ENCODE measurements at places on chromosomes 4 and X.

- no peak for DNase-seq
These were observed 38.1 kb downstream of the TMEM156 start for GRCh38 chr4:38994135-38994534.

DNA sequence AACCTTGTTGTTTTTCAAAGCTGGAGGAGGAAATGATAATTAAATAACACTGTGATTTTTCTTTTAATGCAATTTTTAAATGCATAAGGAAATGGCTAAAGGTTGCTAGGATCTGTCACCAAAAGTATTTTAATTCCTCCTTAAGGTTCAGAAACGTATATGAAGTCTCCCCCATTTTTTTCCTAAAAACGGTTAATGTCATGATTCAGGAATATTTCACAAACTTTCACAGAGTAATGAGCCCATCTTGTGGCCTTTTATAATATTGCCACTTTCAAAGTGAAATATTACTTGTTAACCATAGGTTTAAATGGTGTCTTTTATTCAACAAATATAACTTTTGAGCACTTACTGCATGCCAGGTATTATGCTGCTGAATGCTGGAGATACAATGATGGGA, 99.5 kb upstream of the USP38 start:
- DNase-seq, result no peak

DNA sequence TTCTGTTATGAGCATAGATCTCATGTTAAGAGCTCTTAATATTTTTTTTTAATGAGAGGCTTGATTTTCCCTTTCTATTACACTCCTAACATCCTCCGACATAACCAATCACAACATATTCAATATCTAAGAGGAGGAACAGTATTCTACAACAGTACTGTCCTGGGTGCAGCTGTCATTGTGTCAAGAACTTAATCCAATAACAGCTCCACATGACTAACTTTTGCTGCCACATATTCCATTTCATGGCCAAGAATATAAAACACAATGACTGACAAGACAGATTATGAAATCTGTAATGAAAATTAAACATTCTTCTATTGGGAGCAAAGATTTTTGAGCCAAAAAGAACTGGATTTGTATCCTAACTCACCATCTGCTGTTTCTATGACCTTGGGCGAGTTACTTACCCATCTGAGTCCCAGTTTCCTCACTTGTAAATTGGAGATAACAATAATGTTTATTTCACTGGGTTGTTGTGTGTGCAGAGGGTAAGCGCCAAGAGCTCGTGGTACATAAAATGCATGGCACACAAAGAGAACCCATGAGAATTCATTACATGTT, 405.6 kb downstream of the SPRY1 start:
- DNase-seq, result no peak

- no peak for DNase-seq
These were observed 606.9 kb upstream of the PCDH10 start for GRCh38 chr4:132542228-132542627.

DNA sequence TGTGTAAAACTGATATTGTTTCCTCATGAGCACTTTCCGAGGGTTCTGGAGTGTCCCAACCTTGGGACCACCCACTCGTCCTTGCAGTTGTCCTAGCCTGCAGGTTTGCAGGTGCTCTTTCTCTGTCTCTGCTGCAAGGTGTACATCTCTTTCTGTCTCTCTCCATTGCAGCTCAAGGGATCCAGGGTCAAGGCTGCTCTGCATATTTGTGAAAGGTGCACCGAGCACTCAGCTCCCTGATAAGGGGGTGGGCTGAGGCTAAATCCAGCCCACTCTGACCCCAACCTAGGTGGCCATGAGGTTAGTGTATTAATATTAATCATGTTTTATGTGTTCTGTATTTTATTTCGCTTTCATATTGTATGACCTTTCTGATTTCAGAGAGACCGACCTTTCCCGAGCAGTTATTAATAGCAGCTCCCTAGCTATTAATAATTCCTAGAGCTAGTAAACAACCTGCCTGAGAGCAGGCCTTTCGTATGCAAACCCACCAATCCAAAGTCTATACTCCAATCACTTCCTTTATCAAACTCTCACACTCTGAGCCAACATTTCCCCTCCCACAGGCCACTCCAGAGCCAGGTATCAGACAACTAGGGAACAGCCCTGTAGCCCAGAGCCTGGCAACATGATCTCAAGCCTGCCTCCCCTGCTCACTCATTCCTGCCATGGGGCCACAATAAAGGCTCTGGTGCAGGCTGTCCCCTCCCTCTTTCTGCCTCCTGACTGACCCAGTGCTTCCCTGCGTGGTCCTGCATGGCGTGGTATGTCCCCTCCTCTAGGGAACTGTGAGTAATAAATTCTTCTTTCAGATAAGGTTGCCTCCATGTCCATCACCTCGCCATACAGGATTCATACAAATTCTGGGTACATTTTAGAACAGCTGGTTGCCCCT, 73.9 kb downstream of the SLC2A9 start:
- no peak for DNase-seq

- DNase-seq, result no peak
These were observed 7.2 kb downstream of the GNRHR start for GRCh38 chr4:67746797-67747495.

DNA sequence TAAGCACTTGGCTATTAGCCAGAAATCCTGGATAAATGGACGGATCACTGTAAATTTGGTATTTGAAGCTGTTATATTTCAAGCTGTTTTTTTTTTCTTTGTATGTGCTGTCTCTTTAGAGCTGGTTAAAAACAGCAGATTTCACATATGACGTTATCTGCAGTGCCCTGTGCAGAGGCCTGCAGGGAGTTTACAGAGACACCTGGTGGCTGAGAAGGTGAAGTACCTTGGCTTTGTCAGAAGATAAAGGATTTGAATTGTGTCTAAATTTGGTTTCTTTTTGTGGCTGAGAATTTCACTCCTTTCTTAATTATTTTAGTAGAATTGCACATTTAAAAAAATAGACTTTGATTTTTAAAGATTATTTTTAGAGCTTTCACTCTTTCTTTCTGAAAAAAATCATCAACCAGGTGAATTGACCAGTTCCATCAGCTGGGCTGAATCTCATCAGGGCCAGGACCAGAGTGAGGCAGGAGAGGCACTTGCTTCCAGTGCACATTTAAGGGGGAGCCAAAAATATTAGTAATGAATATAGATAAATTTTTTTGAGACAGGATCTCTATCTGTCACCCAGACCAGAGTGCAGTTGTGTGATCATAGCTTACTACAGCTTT, 9.6 kb upstream of the CHRNA9 start:
- no peak for DNase-seq

- no peak for DNase-seq
These were observed 42.7 kb downstream of the TAPT1 start for GRCh38 chr4:16183604-16184003.

DNA sequence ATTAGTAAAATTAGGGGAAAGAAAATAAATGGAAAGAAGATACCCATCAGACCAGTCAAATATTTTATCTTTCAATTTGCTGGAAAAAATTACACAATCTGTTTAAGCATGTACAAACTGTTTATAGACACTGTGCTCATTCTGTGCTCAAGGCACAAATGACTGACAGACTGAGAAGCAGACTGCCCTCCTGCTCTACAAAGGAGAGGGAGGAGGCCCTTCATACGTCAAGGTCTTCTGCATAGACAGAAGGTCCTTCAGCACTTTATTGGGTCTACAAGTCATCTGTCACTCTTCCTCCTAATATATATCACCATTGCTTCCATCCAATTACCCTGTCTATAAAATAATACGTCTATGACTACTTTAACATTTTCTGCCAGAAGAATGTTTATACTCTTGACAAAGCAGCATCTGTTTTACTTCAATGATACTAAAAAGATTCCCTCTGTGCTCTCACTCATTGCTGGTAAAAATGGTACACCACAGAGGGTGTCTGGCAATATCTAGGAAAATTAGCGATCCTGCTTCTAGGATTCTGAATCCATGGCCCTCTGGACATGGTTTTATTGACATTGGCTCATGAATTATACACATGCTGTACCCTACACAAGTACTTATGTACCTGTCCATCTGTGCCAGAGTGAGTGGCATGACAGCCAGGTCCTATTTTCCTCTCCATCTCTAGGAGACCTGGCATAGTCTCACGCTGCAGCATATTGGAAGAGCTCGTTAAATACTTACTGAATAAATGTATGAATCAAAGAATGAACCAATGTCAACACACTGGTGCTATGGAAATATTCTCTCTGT, 11.3 kb downstream of the SLC10A6 start:
- DNase-seq, result no peak

GRCh38 chr4:101348995-101349800, 1.9 kb upstream of the PPP3CA start:
- no peak for DNase-seq

GRCh38 chrX:85084770-85085393, 81.2 kb downstream of the APOOL start:
- no peak for DNase-seq

- DNase-seq, result no peak
These were observed 2.2 kb downstream of the NEXMIF start for GRCh38 chrX:74922922-74923543.

GRCh38 chrX:153814591-153815315, 15.6 kb downstream of the PDZD4 start:
- no peak for DNase-seq

GRCh38 chrX:24335871-24336270, 22.0 kb upstream of the SUPT20HL2 start:
- no peak for DNase-seq

GRCh38 chr4:52957220-52957686, 95.1 kb downstream of the RASL11B start:
- no peak for DNase-seq

DNA sequence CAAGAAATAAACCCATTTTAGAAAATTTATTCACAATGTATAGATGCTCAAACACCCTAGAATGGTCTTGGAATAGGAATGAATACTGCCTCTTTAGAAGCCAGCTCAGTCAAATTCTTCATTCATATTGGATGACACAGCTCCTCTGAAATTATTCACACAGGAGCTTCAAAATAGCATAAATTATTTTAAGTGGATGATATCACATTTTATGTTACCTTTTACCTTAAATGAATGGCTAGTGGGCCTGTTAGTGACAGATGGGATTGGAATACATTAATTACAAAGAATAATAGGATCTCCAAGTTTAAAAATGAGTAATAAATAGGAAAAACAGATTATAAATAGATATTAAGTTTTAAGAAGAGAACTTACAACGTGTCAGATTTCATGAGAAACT, 184.4 kb downstream of the GABRB1 start:
- DNase-seq, result no peak

- no peak for DNase-seq
These were observed 12.9 kb downstream of the PALLD start for GRCh38 chr4:168509786-168510185.

DNA sequence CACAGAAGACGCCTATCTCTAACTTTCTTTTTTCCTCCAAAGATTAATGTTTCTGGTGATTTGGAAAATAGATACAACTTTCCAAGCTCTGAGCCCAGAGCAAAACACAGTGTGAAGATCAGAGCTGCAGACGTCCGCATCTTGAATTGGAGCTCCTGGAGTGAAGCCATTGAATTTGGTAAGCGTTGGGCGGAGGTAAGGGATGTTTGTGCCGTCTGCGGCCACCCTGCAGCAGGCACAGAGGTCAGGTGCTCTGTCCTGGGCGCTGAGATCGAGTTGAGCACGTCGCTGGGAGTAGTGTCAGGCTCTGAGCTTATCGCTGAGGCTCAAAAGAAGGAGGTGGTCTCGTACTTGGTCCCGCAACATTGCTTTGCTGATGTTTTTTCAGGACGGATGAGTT, 31.8 kb downstream of the CSF2RA start:
- DNase-seq, result no peak

DNA sequence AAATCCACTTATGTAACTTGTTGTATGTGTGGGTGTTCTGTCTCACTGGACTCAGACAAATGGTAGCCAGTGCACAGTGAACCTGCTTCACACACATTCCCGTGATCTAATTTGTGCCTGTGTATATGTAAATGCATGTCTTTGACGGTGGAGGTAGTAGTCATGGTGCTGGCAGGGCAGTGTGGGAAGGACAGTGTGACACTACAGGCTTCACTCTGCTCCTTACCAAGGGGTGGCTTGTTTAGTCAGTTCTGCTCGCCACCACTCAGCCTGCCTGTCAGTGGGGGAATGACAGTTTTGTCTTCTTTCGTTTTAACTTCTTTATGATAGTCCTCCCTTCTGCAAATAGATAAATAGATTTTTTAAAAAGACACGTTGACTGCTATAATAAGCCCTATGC, 17.7 kb upstream of the PAQR3 start:
- no peak for DNase-seq

- no peak for DNase-seq
These were observed 138.7 kb downstream of the ELOVL6 start for GRCh38 chr4:110059556-110060191.

DNA sequence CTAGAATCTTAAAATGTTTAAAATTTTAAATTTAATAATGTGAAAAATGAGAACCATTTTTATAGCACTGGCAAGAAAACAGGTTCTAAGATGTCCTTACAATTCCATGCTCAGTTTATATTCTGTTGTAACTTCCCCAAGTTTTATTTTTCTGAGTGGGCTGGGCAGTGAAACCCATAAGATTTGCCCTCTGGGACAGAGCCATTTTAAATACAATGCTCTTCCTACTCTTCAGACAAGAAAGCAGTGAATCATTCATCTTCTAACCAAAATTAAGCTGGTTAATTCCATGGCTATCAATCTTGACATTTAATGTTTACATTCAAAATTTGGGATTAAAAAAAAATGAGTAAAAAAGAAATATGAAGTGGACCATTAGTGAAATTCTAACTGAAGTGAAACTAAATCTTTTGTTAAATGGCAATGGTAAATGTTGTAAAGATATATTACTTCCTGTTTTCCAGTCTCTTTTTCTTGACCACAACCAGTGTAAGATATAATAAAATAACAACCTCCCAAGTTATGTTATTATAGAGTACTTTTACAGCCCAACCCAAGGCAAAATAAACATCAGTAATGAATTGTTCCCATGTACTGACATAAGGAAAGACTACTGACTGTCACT, 37.2 kb upstream of the PTPN13 start:
- no peak for DNase-seq

- DNase-seq, result no peak
These were observed 132.8 kb downstream of the SLIT2 start for GRCh38 chr4:20384456-20384855.

GRCh38 chr4:26717332-26717731, 133.4 kb downstream of the TBC1D19 start:
- DNase-seq, result no peak

DNA sequence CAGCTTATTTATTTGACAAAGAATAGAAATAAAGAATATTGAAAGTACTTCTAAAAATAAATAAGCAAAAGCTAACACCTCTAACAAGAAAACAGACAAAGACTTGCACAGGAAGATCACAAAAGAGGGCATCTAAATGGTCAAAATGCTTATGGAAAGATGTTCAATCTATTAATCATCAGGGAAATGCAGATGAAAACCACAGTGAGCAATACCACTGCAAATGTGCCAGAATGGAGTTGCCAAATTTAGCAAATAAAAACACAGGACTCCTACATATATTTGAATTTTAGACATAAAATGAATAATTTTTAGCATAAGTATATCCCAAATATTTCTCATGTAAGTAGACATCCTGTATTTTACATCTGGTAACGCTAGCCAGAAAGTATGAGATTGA, 56.1 kb upstream of the HPGD start:
- no peak for DNase-seq

DNA sequence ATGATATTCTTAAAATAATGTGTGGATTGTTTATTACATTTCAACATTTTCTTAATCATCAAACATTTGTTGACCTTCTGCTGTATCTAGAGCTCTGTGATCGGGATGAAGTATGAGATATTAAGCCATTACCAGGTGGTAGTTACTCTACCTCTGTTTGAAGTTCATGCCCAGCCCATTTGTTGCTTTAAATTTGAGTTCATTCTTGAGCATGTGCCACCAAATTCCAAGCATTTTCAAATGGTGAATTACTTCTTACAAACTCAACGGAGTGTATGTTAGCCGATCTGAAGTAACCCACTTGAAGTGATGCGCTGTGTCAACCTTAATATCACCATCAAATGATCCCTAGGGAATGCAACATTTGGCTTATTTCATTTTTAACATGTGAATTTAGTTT, 7.3 kb upstream of the DTHD1 start:
- no peak for DNase-seq
